Hematopoietic multipotent progenitor cell treated with erythropoietin and hydrocortisone succinate and interleukin-3 and kit ligand, for 4 days (in vitro differentiated cells): ENCODE measurements at places on chromosomes 3 and 15.

DNA sequence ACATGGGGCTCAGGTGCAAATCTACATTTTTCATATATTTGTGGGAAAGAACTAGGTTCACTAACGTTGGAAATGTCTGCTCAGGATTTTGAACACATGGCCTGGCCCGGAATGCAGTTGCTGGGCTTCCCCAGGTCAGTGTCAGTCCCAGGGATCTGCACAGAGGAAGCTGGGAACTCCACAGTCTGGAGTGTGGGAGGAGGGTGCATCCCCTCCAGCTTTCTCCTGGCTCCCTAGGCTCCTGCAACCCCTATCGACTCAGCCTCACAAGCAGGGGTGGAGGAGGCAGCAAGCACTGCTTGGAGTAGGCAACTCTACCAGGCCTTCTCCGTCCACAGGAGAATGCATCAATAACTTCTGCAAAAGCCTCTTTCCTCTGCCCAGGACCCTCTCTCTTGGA lies 30.1 kb upstream of the HCN4 start:
- DNase-seq: no peak

GRCh38 chr3:139455206-139455605 lies 21.1 kb downstream of the RBP2 start:
- DNase-seq: no peak

GRCh38 chr15:69587723-69588426 lies 135.3 kb downstream of the RPLP1 start:
- no peak for DNase-seq

GRCh38 chr3:177463863-177464262 lies 266.6 kb upstream of the TBL1XR1 start:
- no peak for DNase-seq

DNA sequence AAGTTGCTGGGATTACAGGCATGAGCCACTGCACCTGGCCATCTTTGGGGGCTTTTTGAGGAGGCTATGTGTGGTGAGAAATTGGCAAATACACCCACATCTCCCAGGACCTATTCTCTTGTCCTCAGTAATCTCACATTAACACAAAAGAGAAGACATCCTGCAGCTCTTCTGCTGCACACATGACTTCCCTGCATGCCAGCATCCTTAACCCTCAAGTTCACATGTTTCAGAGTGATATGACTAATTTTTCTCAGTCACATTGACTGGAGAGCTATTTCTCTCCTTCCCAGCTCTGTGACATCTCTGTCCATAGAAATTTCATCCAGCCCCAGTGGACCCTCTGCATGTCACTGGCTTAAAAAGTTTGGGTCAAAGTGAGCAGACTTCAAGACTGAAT lies 1.9 kb upstream of the SKIC8 start:
- peak; percentile 24 for DNase-seq

DNA sequence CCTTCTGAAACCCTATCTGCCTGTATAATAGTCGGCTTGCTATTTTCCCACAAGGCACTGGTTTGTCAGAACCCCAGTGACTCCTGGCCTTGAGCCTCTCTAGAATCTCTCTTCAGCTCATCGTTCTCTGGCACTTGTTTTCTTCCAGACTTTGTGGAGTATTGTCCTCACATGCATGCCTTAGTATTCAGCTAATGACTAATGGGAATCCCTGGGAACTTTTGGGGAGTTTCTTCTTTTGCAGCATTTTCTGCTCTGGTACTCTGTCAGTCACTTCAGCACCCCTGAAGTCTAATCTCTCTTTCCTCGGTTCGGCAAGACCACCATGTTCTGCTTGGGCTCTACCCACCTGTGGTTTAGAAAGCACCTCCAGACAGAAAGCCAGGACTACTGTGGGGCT lies 35.8 kb upstream of the THRB start:
- DNase-seq: no peak

DNA sequence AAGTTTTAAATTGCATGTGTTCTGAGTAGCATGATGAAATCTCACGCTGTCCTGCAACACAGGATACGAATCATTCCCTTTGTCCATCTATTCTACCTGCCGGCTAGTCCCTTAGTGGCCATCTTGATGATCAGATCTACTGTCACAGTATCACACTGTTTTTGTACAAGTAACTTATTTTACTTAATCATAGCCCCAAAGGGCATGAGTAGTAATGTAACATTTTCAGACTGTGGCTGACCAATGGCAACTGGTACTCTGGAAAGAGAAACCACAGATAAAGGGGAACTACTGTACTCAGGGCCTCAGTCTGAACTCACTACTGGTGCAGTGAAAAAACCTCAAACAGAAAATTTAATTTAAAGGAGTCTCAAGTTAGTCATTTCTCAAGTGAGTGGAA lies 127.3 kb upstream of the MRPL3 start:
- peak; percentile 82 for DNase-seq

- DNase-seq: no peak
Observed at GRCh38 chr3:29493109-29493508, 212.2 kb downstream of the RBMS3 start.

- DNase-seq: peak; percentile 81
Observed at GRCh38 chr15:39685999-39686613, 96.5 kb downstream of the FSIP1 start.

DNA sequence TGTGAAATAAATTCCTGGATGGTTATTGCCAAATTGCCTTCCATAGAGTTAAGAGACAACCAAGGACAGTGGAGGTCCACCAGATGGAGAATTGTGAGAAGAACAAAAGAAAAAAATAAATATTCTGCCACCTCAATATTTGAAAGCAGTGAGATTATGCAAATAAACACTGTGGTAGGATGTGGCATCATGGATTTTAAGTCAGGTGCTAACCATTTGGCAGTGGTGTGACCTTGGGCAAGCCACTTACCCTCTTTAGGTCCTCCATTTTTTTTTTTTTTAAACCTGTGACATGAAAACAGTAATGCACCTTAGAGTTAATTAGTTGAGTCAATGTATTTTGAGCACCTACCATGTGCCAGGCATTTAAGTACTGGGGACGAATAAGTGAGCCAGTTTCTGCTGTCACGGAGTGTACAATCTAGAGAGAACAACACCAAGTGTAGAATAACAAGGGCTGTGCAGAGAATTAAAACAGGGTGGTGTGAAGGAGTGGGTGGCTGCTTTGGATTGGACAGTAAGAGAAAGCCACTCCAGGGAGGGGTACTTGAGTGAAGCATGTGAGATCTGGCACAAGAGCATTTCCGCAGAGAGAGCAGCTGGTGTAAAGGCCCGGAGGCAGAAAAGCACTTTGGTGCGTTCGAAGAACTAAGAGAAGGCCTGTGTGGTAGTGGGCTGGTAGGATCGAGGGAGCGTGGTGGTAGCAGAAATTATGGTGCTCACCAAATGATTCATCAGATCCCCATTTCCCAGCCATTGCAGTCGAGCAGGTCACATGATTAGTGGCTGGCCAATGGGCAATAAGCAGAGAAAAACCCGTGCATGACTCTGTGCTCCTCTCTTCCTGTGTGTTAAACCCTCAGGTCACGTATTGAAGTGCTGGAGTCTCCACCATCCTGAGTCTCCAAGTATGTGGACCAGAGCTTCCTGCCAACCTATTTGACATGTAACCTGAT lies 39.2 kb downstream of the CCK start:
- peak; percentile 7 for DNase-seq

DNA sequence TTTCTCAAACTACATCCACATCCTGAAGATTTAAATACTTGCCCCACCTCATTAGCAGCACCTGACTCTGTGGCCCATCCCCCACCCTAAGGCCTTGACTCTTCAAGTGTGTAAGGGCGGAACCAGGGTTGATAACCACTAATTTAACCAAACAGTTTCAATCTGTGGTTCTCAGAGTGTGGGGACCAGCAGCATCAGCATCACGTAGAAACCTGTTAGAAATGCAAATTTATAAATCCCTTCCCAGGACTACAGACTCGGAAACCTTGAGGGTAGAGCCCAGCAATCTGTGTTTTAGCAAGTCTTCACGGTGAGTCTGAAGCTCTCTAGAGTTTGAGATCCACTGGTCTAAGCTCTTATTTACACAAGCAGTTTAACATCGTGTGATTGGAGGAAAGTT lies 12.4 kb downstream of the GNB4 start:
- peak; percentile 51 for DNase-seq

- DNase-seq: peak; percentile 13
Observed at GRCh38 chr3:3366386-3366785, 186.9 kb upstream of the CRBN start.

DNA sequence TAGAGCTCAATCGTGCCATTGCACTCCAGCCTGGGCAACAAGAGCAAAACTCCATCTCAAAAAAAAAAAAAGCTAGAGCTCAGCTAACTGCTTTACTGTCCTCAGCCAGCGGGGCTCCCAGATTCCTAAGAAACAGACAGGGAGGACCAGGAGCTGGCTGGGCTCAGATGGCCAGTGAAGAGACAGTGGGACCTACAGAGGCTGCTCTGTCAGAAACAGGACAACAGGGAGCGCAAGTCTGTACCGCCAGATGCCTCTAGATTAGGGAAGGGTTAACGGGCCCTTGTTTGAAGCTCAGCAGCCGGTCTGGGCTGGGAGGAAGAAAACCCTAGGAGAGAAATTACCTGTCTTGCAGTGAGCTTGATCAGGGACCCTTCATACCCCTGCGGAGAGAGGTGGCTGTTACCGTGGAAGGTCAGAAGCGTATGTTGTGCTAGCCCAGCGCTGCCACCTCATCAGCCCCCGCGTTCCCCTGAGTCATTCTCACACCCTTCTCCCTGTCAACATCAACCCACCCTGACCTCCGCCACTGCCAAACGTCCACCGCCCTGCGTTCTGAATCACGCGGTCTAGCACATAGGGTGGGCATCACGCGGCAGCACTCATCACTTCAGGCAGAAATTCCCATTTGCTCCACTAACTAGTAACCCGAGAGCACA lies 25.3 kb downstream of the RBPMS2 start:
- DNase-seq: peak; percentile 26

DNA sequence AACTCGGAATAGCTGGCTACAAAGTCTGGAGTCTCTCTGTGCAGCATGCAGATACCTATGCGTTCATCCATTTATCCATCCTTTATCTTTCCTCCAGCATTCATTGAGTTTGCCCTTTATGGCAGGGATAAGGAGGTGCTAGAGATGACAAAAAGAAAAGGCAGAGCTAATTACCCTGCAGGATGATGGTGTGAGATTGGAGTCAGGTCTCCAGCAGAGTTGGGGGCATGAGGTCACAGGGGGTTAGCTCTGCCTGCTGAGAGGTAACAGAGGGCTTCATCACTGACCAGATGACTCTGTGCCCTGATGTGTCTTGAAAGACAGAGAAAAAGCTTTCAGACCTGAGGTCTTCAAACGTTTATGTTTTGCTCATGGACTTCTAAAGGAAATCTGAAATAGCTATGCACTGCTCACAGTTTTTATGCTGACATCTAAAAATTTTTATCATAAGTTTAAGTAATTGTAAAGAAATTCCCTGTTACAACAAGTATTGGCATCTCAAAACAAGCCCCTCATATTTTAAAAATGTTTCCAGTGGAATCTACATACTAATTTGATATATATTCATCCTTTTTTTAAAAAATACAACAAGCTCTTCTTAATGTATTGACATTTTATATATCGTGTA lies 132.3 kb upstream of the ANKRD28 start:
- no peak for DNase-seq

- DNase-seq: no peak
Observed at GRCh38 chr3:143837076-143837475, 11.2 kb downstream of the SLC9A9 start.

GRCh38 chr3:113535898-113536297 lies 3.5 kb downstream of the SIDT1 start:
- peak; percentile 44 for DNase-seq

GRCh38 chr15:41013691-41014414 lies 60.6 kb downstream of the CHAC1 start:
- DNase-seq: peak; percentile 60
